IMR-90 (cell line): ENCODE measurements at places on chromosomes 11 and 22. TPM values are rescaled to one million over a fixed set of nuclear protein-coding genes. Genes with fewer than 3 reads are reported as not detected.

DNA sequence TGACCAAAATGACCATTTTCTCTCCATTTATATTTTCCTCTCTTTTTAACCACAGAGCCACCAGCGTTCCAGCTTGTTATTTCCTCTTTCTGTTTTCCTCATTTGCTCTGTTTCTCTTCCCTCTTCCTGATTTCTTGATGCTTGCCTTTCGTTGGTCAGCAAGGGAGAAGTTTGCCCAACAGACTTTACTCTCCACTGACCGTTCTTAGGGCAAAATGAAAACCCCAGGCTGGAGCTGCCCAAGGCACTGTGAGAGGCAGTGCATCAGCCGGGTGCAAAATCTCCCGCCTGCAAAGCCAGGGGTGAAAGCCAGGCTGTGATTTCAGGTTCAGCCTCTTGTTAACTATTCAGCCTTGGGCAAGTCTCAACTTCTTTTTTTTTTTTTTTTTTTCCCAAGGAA, 26.1 kb upstream of the APLP2 start:
- H3K27me3 ChIP-seq: no peaks in the 10 kb centered on the region
- no peak overlapping the region for H3K27ac ChIP-seq
- H3K36me3 ChIP-seq: no peaks in the 10 kb centered on the region
- DNase-seq: no peak
- peaks cover 3% of the 10 kb centered on the region for H3K4me1 ChIP-seq

- H3K27ac ChIP-seq: peak overlapping the region; percentile 63
- peak; percentile 62 for DNase-seq
- peaks cover 12% of the 10 kb centered on the region for H3K4me1 ChIP-seq
- peaks cover 2% of the 10 kb centered on the region; the same call in 1 of the 2 replicates for H3K36me3 ChIP-seq
- H3K27me3 ChIP-seq: no peaks in the 10 kb centered on the region
These were observed 959 bp downstream of the JOSD1 start for GRCh38 chr22:38699784-38700183.

DNA sequence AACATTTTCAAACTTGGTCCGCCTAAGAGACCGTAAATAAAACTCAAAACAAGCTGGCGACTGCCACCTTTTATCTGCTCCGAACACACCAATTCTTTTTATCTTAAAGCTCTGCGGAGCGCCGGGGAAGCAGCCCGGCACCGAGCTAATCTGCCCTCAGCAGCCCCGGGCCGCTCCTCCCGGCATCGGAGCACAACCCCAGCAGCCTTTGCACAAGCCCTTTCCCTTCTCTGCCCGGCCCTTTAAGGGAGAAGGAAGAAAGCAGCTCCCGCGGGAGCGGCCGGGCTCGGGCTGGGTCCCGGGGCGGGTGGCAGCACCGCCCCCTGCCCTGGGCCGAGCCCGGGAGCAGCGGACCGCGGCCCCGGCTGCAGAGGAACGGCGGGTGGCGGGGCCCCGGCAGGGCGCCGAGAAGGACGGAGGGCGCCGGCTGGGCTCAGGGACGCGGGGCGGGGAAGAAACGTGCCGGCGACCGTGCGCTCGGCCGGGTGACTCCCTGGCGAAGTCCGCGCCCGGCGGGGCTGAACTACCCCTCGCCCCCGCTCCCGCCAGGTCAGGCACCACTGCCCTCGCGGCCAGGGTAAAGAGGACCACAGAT, 133.6 kb upstream of the C11orf58 start:
- no peaks in the 10 kb centered on the region for H3K27me3 ChIP-seq
- H3K4me1 ChIP-seq: peaks cover 10% of the 10 kb centered on the region
- peak; percentile 35 for DNase-seq
- H3K4me3 ChIP-seq: peak overlapping the region; percentile 67

GRCh38 chr11:130260080-130260627, 54.6 kb downstream of the ZBTB44 start:
- H3K4me1 ChIP-seq: no peaks in the 10 kb centered on the region
- H3K36me3 ChIP-seq: peaks cover 9% of the 10 kb centered on the region
- no peaks in the 10 kb centered on the region for H3K27me3 ChIP-seq
- no peak overlapping the region for H3K27ac ChIP-seq
- no peak overlapping the region for H3K4me3 ChIP-seq
- no peak for DNase-seq

DNA sequence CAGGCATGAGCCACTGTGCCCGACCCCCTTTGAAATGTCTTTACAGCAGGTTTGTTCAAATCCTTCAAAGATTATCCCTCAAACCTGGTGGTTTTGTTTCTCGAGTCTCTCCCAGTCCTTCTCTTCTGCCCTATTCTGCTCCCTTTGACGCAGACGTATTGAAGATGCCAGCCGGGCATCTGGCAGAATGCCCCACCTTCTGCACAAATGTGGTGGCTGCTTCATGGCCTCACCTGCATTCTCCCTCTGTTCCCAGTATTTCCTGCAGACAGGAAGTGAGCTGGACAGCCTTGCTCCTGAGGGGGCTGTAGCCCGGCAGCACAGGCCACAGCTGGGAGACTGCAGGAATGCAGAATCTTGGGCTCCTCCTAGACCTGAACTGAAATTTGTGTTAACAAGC, 4.8 kb upstream of the NAP1L4 start:
- no peak for DNase-seq
- no peak overlapping the region for H3K4me3 ChIP-seq
- no peak overlapping the region for H3K27ac ChIP-seq

- peak overlapping the region; percentile 88 for H3K27ac ChIP-seq
- H3K36me3 ChIP-seq: peaks cover 5% of the 10 kb centered on the region
- DNase-seq: peak; percentile 98
- peak overlapping the region; percentile 21; the same call in 1 of the 2 replicates for H3K4me3 ChIP-seq
These were observed 16.9 kb downstream of the CTNND1 start for GRCh38 chr11:57778318-57779037.

DNA sequence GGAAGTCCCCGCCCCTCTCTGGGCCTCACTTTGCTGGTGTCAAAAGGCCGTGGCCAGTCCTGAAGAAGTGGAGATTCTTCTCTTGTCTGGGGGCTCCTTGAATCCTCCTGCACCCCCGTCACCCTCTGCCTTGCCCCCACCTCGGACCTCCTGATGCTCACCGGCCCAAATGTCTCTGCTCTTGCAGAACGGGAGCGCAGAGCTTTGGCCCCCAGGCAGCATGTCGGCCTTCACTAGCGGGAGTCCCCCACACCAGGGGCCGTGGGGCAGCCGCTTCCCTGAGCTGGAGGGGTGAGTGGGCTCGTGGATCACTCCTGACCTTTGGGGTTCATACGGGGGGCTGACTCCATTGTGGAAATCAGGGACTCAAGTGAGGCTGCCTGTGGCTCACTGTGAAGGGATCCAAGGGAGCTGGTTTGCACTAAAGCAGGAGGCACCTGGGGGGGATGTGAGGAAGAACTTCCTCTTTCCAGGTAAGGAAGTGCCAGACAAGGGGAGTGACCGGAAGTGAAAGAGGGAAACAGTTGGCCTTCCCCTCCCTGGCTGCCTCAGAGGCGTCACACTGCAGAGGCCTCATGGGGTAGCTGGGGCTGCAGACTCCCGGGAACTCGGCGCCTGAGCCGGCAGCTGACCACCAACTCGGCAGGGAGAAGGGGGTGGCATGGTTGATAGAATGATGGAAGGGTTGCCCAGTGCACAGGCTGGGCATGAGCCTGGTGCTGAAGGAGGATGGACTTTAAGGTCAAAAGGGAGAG, 23.1 kb downstream of the CSF2RB start:
- peaks cover 38% of the 10 kb centered on the region for H3K27me3 ChIP-seq
- no peak overlapping the region for H3K4me3 ChIP-seq
- H3K4me1 ChIP-seq: no peaks in the 10 kb centered on the region
- H3K27ac ChIP-seq: no peak overlapping the region

DNA sequence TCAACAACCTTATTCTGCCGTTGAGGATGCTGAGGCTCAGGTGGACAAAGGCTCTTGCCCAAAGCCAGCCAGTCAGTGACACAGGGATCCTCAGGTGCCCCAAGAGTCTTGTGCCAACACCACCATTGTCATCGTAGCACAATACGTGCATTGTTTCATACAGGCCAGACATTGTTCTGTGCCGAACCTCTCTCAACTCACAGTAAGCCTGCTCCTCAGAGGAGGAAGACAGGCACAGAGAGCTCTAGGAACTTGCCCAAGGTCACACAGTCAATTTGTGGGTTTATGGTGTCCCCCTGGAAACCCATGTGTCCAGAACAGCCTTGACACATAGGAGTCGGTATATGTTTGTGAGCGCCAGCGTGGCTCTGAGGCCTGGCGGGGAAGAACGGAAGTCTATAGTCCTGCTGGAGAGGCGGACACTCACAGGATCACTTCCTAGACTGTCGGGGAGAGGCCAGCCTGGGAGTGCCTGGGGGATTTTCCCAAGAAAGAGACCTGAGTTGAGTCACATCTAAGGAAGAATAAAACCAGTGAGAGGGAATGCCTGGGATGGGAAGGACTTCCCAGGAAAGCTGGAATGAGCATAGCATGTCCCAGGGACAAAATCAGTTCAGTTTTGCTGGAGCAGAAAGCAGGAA, 20.2 kb downstream of the LIF start:
- peaks cover 13% of the 10 kb centered on the region for H3K4me1 ChIP-seq
- H3K27me3 ChIP-seq: no peaks in the 10 kb centered on the region
- no peak overlapping the region for H3K27ac ChIP-seq
- DNase-seq: peak; percentile 56
- H3K36me3 ChIP-seq: no peaks in the 10 kb centered on the region
- H3K4me3 ChIP-seq: no peak overlapping the region

DNA sequence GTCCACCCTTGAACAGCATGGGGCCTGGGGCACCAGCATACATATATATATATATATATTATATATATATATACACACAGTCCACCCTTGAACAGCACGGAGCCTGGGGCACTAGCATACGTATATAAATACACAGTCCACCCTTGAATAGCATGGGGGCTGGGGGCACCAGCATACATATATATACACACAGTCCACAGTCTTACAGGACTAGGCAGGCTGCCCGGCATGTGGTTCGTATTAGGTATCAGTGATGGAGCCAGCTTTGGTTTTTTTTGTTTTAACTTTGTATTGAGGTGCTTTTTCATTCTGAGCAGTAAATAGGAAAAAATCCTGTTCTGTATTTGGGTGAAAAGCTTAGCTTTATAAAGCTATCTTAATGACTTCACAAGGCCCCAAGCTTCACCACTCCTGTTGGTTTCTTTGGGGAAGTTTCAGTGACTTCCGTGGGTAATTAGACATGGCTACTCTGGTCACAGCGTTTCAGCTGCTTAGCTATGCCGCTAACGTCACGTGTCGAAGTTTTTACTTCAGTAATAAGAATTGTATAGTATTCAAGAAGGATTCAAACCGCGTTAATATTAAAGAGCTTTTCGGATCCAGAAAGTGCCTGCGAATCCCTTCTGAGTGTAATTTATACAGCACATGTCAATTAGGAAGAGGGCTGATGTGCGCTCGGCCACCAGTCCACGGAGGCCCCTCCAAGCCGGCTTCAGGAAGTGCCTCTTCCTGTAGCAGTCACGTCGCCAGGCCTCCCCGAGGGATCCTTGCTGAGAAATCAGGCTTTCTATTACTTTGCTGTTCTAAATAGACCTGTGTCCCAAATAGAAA, 179.7 kb downstream of the TBC1D22A start:
- H3K4me1 ChIP-seq: no peaks in the 10 kb centered on the region
- H3K36me3 ChIP-seq: peaks cover 3% of the 10 kb centered on the region; the same call in 1 of the 2 replicates
- DNase-seq: peak; percentile 13
- H3K4me3 ChIP-seq: no peak overlapping the region

GRCh38 chr11:107720303-107720774, 8.5 kb upstream of the SLN start:
- no peaks in the 10 kb centered on the region for H3K36me3 ChIP-seq
- no peak overlapping the region for H3K4me3 ChIP-seq
- no peak overlapping the region for H3K27ac ChIP-seq
- no peak for DNase-seq

DNA sequence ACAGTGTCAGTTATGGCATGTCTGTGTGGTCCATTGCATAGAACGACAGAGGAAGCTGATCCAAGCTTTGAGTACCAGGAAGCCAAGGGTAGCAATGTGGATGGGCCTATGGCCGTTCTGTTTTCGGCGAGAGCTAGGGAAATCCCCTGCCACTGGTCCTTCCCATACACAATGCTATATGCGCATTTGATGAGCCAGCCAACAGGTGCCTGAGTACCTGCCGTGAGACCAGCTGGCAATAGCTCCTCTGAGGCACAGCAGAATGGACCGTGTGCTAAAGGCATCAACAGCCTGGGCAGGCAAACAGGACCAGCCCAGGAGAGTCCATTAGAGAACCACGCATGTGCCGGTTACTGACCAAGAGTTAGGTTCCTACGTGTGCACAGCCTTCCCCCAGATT, 753.0 kb downstream of the NTM start:
- no peak for DNase-seq
- H3K4me3 ChIP-seq: no peak overlapping the region
- H3K27me3 ChIP-seq: no peaks in the 10 kb centered on the region
- peaks cover 11% of the 10 kb centered on the region for H3K4me1 ChIP-seq

DNA sequence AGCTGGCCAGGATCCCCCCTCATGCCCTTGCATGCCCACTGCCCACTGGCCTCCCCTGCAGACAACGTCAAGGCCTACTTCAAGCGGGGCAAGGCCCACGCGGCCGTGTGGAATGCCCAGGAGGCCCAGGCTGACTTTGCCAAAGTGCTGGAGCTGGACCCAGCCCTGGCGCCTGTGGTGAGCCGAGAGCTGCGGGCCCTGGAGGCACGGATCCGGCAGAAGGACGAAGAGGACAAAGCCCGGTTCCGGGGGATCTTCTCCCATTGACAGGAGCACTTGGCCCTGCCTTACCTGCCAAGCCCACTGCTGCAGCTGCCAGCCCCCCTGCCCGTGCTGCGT, 7.9 kb downstream of the AIP start:
- no peak overlapping the region for H3K4me3 ChIP-seq
- DNase-seq: no peak
- no peak overlapping the region for H3K27ac ChIP-seq
- peaks cover 55% of the 10 kb centered on the region for H3K36me3 ChIP-seq
- no peaks in the 10 kb centered on the region for H3K27me3 ChIP-seq

- H3K27me3 ChIP-seq: no peaks in the 10 kb centered on the region
- peak overlapping the region; percentile 99; the same call in 1 of the 2 replicates for H3K27ac ChIP-seq
- peaks cover 10% of the 10 kb centered on the region; the same call in 1 of the 2 replicates for H3K4me1 ChIP-seq
- no peaks in the 10 kb centered on the region for H3K36me3 ChIP-seq
- DNase-seq: peak; percentile 94
- no peak overlapping the region for H3K4me3 ChIP-seq
These were observed 649.7 kb downstream of the METTL15 start for GRCh38 chr11:28757725-28758515.

Gene OR52N4
- not detected in 2 replicates for total RNA-seq

Gene AP2A2
- total RNA-seq: 19.9 and 20.3 TPM in 2 replicates

Gene MN1
- 0.28 and 0.36 TPM in 2 replicates for total RNA-seq

Gene OSBPL5
- total RNA-seq: 14.4 and 14.9 TPM in 2 replicates

Gene DDTL
- total RNA-seq: 0.36 and 0.83 TPM in 2 replicates

Gene MYO18B
- total RNA-seq: under 0.01 TPM in 1 of 2 replicates, not detected in the other

Gene VWCE
- under 0.01 and 0.28 TPM in 2 replicates for total RNA-seq

Gene PDE3B
- 1.1 and 1.3 TPM in 2 replicates for total RNA-seq

Gene KCNJ1
- not detected in 2 replicates for total RNA-seq

Gene TP53I11
- total RNA-seq: 3.9 TPM in 2 replicates

Gene OR52I1
- not detected in 2 replicates for total RNA-seq
